ENCODE measurements at places on chromosomes 7 and 10.

DNA sequence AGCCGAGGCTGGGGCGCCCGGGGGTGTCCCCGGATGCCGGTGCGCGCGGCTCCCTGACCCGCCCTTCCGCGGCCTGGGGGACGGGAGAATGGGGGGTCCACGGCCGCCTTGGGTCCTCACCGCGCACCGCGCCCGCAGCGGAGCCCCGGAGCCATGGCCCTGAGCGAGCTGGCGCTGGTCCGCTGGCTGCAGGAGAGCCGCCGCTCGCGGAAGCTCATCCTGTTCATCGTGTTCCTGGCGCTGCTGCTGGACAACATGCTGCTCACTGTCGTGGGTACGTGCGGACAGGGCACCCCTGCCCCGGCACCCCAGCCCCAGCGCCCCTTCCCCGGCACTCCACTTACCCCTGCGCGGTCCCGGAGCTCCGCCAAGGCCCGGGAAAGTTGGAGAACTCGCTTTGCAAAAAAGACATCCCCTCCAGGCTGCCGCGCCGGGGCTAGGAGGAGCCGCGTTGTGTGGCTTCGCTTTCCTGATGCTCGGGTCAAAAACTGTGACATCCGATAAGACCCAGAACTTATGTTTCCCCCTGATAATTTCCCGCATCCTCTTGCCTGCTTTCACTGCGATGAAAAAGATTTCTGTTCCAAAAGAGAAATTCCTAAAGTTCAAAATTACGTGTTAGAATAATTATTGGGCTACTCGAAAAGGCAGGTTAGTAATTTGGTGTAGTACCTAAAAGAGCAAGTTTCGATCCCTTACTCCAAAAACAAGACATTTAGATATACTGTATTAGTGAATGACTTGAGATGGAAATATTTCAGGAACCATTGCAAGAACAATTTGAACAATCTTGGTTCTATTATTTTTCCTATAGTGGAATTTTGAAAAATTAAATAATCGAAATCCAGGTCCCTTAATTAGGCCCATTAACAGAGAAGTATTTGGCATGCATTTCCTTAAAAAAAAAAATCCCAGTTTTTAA is 888 bp downstream of the SLC18A2 start:
- no peak for DNase-seq

DNA sequence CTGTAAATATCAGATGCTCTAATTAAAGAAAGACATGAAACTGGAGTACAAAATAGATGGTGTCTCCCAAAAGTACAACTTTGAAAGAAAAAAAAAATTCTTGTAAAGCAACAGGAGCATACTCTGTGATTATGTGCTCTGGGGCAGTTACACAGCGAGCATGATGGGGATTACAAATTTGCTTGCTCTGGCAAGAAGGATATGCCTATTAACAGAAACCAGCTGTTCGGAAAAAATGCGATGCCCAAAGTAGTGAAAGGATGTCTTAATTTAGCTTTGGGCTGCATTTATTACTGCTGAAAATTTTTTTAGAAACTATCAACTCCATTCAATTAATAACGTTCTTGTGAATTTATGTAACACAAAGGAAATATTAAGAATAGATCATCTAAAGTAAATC is 256.9 kb upstream of the TPK1 start:
- peak; percentile 17 for DNase-seq

GRCh38 chr7:38558761-38559345 is 72.3 kb downstream of the AMPH start:
- DNase-seq = peak; percentile 6

GRCh38 chr7:27095897-27096767 is at the start of gene HOXA1:
HOXA1 (minus strand) TSS chr7:27096000; CDS start chr7:27095912, 88 bp downstream.
- DNase-seq = peak; percentile 98

DNA sequence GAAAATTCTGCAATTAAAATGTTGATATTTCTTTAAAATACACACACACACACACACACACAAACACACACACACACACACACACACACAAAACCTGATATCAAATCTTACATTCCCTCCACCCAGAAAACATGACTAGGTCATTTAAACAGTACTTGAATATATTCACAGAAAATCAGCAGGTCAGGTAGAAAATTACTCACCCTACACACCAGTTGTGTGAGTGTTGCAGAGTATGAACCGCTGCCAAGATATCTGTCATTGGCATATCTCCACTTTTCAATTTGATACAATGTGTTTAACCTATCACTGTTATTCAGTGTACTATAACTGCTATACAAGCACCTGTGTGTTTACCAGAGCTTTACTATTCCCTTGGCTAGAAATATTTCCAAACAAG is 283.6 kb upstream of the LRRTM3 start:
- DNase-seq = no peak

DNA sequence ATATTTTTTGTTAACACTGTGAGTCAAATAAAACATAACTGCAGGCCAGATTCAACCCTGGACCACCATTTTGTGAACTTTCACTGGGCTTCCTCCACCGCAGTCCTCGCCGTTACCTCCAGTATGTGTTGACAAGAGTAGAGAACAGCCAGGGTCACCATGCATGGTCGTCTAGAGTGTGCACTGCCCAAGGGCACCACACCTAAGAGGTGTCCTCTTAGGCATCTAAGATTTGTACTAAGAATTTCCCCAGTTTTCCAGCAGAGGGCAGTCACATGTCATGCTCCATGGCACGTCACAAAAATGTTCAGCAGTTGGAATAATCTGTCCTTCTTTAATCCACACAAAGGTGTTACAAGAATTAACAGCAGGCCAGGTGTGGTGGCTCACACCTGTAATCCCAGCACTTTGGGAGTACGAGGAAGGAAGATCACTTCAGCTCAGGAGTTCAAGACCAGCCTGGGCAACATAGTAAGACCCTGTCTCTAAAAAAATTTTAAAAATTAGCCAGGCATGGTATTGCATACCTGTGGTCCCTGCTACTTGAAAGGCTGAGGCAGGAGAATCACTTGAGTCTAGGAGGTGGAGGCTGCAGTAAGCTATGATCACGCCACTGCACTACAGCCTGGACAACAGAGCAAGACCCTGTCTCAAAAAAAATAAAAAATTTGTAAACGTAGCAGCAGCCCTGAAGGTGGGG is 71.2 kb upstream of the FOXK1 start:
- peak; percentile 47 for DNase-seq

DNA sequence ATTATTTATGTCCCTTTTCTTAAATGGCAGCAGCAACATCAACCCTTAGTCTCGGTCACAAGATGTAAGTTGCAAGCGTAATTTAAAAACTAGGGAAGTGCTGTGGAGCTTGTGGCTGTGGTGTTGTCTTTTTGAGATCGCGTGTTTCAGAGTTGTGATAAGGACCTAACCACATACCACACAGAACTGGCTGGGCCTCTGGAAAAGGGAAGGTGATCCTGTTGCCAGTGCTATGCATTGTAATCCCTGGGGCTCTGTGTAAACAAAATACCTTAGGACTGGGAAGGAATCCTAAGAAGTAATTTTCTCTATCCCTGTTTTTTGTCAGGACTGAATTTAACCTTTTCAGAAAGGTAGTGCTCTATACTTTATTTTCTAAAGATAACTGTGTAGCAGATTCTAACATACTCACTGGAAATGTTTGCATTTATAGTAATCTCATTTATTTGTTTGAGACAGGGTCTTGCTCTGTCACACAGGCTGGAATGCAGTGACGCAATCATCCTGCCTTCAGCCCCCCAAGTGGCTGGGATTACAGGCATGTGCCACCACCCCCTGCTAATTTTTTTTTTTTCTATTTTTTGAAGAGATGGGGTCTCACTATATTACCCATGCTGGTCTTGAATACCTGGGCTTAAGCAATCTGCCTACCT is 60.4 kb downstream of the INPP5F start:
- DNase-seq = peak; percentile 36

- no peak for DNase-seq
Observed at GRCh38 chr7:135755351-135755753, 6.7 kb upstream of the FAM180A start.

Measured in lung (tissue), 17 donors.